ENCODE measurements at places on chromosomes 4 and X.

DNA sequence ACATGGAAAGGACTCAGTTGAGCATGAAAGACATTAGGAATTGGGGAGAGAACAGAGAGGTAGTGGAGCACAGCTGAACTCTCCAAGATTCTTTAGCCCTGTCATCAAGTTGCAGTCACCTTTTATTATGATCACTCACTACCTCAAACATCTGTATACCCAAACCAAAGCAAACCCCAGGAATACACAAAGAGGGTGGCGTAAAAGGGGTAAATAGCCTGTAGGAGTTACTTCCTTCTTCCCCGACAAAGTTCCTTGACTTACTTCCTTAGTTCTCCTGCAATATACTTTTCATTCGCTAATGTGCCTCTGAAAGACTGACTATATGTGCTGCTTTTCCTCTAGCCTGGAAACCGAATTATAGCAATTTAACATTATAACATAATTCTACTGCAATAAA lies 159.9 kb downstream of the SPRY1 start:
- no peak for DNase-seq

DNA sequence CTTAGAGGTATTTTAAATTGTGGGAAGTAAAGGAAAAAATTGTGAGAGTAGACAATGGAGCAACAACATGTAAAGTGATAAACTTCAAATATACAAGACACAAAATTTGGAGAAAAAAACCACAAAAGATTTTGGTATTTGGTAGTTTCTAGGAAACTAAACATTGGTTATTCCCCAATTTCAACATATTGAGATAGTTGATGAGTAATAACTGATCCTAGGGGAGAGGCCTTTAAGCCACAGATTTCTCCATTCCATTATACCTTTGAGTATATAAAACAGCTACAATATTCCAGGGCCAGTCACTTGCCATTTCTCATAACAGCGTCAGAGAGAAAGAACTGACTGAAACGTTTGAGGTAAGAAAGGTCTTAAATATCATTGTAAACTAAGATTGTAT lies at the start of gene FDCSP:
Gene FDCSP (plus strand): TSS at position 301 of the 400 bp plus-strand sequence. CDS start 5,071 bp downstream, outside the sequence.
- no peak for DNase-seq

DNA sequence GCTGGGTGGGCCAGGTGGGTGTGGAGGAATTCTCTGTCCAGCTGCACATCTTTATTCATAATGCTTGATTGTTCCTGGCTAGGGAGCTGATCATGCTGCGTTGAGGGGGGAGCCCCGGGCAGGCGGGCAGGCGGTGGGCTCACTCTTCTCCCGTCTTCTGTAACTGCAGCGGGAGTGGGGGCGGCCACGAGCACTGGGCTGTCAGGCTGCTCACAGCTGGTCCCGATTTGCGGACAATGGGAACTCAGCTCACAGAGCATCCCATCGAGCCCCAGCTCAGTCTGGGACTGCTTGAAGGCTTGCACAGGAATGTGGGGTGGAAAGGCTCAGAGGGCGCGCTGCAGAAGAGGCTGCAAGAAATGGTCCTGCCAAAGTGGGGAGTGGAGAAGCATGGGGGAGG lies 63.8 kb downstream of the EFNB1 start:
- no peak for DNase-seq

GRCh38 chrX:64456828-64457227 lies 61.6 kb upstream of the MTMR8 start:
- no peak for DNase-seq

GRCh38 chrX:96692890-96693289 lies 8.2 kb downstream of the DIAPH2 start:
- DNase-seq = no peak

DNA sequence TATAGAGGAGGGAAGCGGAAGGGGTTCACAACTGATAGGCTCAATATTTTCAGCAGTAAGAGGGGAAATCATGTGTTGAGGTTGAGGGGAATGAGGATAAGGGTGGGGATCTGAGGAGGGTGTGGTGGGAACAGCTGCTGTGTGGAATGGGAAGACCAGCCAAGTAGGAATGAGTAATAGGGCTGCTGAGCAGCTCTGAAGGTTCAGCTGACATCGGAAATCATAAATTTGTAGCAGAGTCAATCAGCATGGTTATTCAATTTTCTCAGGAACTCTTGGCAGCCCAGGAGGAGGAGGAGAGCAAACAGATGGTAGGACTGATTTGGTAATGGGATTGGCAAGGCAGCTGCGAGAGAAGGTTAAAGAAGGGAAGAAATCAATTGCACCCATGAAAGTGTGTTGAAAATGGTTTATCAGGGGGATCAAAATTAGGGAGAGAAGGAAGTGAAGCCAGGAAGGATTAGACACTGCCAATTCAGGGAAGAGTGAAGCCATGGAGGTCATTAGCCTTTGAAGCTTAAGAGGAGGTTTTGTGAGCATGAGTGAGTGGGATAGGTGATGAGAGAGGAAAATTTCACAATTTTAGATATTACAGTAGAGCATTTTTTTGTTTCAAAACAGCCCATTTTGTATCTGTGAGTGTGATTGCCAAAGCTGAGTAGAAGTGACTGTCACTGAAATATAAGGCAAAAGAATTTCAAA lies 82.6 kb downstream of the PCDH7 start:
- DNase-seq = no peak
